ENCODE measurements at places on chromosomes 12 and 14.

DNA sequence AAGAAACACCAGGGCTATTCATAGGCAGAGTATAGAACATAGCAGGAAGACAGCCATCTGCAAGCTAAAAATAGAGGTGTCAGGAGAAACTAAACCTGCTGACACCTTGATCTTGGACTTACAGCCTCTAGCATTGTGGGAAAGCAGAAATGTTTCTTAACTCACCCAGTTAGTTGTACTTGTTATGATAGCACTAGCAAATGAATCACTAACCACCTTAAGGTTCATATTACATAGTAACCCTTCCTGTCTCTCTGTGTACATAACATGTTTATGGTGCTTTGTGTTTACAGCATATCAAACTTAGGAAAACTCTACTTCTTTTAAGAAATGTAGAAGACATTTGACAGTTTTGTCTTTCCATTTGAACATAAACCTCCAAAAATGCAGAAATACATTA lies 1031.3 kb downstream of the FSCB start:
- no peak for DNase-seq

GRCh38 chr14:52060080-52060479 lies 8.8 kb downstream of the NID2 start:
- DNase-seq = no peak

DNA sequence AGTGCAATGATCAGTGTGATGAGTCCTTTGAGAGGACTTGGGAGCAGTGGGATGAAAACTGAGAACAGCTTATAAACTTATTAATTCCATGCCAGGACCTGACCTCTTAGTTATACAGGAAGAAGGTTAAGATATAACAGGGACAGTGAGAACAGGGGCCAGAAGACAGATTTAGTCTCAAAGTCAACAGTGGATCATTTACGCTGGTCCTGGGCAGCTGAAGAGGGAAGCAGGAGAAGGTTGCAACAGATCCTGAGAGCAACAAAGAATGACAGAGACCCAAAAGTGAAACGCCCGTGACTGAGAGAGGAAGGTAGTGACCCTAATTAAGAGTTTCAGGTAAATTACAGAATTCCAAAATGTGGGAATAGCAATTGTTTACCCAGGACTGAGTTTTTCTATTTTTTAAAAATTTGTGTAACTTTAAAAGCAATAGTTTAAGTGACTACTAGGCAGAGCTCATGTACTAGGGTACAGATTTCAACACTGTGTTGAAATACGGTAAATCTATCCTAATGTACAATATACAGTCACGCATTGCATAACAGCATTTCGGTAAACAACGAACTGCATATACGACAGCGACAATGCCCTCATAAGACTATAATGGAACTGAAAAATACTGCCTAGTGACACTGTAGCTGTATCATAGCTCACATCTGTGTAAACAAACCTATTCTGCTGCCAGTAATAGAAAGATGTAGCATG lies 77.7 kb upstream of the GNPNAT1 start:
- no peak for DNase-seq

DNA sequence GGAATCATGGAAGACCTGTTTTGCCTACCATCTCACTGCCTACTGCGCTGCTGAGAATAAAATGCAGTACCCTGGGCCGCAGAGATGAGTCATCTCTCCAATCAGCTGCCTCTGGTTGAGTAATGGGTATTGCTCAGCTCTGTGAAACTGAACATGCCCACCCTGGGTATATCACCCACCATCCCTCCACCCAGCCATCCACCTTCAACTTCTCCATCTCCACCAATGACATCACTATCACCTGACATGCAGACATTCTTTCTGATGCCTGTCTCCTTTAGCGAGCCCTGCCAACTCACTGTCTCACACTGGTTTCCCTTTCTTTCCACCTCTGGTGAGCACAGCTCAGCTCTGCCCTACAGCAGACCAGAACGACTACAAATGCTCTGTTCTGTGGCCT lies 33.6 kb downstream of the E2F7 start:
- peak; percentile 91 for DNase-seq

DNA sequence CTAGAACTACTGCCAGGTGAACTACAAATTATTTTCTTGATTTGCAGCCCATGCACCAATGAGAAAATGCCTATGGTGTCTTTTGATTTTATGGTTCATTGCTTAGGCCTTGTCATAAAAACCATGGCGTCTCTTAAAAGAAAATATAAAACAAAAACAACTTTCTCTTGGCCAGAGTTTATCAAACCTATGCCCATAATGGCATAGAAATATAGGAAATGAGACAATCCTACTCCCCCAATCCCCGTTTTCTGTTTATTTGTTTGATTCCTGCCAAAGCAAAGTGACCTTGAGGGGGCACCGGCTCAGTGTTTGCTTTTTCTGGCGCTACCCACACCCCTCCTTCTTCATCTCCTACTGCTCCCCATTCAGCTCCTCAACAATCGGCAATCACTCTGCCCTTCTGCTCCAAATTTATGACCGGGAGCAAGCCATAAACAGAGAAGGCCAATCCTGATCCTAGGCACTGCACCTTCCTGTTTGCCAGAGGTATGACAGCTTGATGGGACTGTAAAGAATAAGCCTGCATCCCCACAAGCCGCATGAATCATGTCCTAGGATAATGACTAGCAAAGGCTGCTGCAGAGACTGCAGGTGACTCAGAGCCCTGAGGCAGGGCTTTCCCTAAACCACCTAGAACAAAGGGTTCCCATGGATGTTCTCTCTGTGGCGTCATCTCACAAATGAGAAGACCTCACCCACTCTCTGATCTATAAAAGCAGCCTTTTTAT lies 874.9 kb downstream of the NRXN3 start:
- DNase-seq = peak; percentile 93

- no peak for DNase-seq
Measured at GRCh38 chr12:21608196-21608595, 3.5 kb upstream of the GYS2 start.

- peak; percentile 4 for DNase-seq
Measured at GRCh38 chr14:80522936-80523335, 311.6 kb upstream of the DIO2 start.

DNA sequence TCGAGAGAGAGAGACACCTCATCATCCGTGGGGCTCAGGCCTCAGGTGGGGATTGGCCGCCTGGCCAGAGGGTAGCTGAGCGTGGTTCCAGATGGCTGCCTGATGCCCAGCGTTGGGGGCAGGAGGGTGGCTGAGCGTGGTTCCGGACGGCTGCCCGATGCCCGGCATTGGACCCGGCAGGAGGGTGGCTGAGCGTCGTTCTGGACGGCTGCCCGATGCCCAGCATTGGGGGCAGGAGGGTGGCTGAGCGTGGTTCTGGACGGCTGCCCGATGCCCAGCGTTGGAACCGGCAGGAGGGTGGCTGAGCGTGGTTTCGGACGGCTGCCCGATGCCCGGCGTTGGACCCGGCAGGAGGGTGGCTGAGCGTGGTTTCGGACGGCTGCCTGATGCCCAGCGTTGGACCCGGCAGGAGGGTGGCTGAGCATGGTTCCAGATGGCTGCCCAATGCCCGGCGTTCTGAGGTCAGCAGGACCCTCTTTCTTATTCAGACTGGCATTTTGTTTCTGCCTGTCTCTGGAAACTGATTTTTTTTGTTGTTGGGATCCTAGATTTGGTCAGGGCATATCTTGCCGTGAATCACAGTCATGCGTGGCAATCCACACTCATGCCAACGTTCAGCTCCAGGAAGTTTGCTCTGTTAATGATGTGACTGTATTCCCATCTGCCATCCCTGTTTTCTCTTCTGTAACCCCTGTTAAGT lies 40.7 kb downstream of the GALNT9 start:
- peak; percentile 63 for DNase-seq

DNA sequence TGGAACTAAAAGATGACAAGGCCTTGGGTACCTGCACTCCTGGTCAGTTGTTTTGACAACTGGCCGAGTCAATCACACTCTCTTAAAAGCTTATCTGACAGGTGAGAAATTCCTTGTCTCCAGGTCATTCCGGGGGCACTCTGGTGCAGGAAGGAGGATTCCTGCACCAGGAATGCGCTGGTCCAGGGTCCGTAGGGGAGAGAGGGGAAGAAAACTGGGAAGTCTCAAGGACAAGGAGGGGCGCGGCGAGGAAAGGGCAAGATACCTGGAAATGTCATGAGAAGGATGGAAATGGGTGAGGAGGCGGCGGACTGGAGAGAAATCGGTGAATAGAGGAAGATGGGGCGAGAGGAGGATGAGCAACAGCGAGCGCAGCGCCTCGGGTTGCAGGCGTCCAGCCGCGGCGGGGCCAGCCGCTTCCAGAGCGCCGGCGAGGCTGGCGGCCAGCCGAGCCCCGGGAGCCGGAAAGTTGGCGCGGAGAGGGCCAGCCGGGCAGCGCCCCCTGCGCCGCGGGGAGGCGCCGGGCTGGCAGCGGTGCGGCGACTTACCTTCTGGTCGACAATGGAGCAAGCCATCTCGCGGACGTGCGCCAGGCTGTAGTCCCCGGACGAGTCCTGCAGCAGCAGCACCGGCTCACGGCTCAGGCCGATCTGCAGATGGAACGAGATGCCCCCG lies 809 bp downstream of the PRKD1 start:
- peak; percentile 69 for DNase-seq

DNA sequence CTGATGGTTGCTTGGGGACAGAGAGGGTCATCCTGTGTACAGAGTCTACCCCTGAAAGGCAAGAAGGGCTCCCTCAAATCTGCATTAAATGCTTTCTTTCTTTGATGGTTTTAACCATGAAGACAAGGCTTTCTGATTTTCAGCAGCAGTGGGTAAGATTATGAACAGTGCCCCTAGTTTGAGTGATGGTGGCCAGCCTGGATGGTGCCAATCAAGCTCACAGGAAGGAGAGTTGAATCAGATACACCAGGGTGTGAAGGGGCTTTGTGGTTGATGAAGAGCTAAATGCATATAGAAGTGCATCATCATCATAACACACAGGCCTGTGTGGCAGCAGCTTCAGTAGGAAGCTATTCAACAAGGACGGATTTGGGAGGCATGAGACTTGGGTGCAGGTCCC lies 5.7 kb downstream of the KRT85 start:
- DNase-seq = no peak

DNA sequence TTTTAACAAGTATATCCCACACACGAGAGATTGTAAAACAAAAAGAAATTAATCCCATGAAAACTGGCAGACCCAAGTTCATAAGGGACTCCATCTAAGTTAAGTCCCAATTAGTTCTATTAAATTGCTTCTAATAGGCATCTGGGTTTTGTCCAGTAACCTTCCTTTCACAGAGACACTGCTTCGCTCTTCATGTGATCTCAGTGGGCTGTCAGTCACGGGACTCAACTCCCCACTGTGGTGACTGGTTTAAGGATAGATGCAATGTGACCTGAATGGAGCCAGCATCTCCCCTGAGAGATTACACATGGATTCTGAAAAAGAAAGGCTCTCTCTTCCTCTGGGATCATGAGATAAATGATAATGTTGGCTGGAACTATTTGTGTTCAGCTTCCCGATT lies 96.4 kb downstream of the GAS2L3 start:
- DNase-seq = no peak

DNA sequence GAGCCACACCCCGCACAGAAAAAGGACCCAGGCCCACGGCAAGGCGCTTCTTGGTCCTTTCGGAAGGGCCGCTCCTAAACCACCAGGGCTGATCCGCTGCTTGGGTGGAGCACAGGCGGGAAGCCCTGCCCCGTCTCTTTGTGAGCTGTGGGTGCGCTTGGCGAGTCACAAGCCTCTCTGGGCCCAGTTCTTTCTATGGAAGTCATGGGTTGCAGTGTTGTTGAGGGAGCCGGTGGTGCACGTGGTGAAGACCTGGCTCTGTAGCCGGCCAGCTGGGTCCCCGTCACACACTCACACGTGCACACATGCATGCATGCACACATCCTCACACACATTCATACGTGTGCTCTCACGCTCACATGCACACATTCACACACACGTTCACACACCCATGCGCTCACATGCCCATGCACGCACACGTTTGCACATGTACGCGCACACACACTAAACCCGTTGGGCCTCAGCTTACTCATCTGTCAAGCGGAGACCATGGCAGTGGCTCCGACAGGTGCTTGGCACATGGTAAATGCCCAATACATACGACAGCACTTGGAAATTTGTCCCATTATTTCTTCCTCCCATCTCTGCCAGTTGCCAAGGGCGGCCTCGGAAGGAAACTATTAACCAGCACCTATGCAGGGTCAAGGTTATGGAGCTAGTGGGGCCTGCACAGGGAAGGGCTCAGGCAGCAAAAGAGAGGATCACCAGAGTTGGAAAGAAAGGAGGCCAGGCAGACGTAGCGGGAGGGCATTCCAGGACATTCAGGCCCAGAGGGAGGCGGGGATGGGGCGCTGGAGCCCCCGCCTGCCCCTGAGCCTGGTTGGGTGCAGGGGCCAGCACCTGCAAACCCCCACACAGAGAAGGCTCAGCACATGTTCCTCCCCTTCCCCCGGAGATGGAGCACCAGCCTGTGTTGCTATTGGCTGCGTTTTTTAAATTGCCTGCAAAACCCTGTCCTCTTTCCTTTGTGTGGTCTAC lies 96.9 kb downstream of the SETD3 start:
- DNase-seq = no peak

- peak; percentile 96 for DNase-seq
Measured at GRCh38 chr12:124236625-124237031, 58.3 kb upstream of the RFLNA start.

- no peak for DNase-seq
Measured at GRCh38 chr12:60159761-60160160, 563.9 kb downstream of the SLC16A7 start.

DNA sequence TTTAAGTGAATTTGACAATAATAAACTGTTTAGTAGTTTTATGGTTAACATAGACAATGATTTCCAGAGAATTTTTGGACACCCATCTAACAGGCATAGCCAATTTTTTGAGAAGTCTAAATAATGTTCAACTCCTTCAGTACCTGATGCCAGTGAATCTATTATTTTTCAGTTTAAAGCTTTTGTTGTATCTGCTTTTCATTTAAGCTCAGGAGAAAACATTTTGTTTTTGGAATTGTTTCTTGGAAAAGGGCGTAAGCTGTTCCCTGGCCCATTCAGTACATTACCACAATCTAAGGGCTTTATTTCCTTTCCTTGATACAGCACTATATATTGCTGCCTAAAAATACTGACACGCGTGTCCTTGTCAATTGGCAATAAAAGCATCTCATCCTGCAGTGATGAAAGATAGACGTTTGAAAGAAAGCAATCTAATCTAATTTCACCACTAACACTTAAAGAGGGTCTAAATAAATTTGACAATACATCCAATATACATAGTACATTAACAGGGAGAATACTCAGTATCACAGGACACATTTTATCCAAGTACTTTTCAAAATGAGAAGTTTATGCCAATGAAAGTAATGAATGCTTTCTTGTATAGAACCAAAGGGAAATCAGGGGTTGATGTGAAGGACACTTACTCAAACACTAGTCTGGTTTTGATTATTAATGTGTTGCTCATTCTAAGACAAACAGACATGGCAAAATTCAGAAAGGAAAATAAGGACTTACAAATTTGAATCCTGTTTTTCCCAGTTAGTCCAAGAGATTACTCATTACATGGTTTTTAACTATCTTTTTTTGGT lies 104.2 kb upstream of the LGR5 start:
- DNase-seq = no peak

GRCh38 chr14:85024931-85025330 lies 505.0 kb upstream of the FLRT2 start:
- DNase-seq = no peak

DNA sequence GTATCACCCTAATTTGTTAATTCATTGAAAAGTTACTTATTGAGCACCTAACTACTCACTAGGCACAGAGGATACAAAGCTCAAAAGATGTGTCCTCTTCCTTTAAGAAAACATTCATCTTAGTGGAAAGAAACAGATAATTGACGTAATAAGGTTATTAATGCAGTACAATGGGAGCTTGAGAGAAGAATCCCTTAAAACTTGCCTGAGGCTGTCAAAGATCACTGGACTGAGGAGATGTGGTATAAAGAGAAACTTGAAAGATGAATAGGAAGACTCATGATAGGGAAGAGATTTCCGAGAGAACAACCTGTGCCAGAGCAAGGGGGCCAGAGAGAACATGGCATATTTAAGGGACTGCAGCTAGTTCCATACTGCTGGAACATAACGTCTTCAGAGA lies 19.1 kb downstream of the GOLGA5 start:
- DNase-seq = no peak

Data from kidney tubule cell (primary cell).